Kidney capillary endothelial cell (primary cell): ENCODE measurements at places on chromosomes 5 and 9.

DNA sequence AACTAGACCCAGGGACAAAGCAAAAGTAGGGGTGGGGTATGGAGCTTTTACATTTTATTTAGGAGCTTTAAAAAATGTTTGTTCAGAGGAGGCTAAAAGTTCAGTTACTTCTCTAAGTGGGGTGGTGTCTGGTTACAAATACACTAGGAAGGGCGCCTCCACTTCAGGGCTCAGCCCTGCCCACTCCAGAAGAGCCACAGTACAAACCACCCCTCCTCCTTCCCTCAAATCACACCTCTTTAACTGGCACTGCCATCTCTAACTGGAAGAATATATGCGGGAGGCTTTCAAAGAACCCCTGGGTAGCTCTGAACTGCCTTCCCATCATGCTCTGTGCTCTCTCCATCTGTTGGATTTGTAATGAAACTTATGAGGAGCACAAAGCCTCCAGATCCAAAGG is 98.8 kb upstream of the NFIB start:
- no peak for DNase-seq

DNA sequence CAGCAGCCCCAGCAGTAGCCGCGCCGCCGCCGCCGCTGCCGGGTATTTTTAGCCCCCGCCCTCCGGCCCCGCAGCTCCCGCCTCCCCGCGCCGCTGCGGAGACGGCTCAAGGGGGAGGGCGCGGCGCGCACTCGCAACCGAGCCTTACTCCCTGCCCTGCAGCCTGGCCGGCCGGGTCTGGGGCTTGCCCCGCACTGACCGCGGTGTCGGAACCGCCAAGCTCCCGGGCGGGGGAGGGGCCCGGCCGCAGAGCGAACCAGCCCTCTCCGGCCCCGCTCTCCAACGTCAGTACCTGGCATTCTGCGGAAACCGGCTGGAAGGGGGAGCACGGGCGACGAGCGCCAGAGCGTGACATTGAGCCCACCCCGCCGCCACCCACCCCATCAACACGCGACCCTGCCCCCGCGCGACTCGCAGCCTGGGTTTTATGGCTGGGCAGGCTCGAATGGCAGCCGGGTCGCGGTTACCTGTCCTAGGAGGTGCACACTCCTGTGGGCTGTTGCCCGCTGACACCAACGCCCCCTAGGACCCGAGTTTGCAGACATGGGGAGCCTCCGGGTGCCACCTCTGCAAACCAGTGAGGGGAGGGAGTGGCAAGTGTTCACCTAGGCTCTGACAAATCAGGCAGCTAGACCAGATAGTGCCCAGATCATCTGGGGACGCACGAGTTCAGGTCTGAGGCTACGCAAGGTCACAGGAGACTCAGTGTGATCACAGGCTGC is at the start of gene ACSL6:
ACSL6 (minus strand) TSS at position 37 of the 722 bp plus-strand sequence. CDS start 105 bp downstream, outside the sequence.
- DNase-seq: no peak

GRCh38 chr9:135586601-135587109 is 25.1 kb downstream of the PAEP start:
- no peak for DNase-seq

DNA sequence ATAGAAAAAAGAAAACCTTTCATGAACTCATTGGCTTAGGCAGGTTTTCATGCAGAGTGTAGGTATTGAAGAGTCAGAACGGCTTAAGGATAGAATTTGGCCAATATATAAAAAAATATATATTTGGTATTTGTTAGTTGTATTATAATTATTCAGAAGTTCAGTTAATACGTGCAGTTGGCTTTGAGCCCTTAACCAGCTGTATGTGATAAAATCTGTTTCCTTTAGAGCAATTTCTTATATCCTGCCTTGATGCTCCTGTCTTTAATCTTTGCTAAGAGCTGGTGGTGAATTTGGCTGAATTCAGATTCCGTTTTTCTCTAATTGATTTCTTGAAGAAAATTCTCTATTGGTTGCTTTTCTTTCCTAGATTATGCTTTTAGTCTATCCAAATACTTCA is 3.7 kb downstream of the ANXA1 start:
- DNase-seq: no peak

- peak; percentile 56 for DNase-seq
These were observed 1356.4 kb downstream of the EFNA5 start for GRCh38 chr5:106314221-106314824.

GRCh38 chr5:66757219-66757833 is 161.1 kb downstream of the MAST4 start:
- DNase-seq: peak; percentile 70

DNA sequence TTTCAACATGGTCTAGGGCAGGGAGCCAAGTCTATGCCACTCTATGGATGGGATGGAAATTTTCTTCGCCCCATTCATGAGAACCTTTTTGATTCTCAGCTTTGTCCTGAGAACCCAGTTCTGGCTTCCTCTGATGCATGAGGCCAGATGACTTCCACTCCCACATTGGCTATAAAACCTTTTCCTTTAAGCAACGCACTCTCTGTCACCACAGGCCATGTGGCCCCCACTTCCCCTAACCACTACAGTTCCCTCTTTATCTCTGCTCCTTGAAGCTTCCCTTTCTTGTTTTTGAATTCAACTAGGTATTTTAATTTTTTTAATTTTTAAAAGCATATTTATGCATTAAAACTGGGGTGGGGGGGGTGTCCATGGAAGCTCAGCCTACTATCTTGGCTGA is 401.3 kb downstream of the ENC1 start:
- no peak for DNase-seq

DNA sequence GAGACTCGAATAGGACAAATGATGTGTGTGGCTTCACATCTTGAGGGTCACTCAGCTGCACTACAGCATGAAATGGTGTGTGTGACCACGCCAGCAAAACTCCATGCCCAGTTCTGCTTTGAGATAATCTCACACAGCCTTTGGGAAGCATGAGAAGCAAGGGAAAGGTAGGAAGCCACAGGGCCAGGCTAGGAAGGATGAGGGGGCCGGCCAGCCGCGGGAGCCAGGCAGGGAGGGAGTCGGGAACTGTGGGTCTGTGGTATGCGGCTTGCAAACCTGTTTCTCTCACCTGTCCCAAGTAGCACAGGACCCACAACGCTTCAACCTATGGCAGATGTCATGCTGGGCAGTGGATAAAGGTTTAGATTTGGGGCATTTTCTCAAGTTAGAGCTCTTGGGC is 142.0 kb downstream of the HSPA4 start:
- no peak for DNase-seq

- no peak for DNase-seq
These were observed 565.3 kb upstream of the BRINP1 start for GRCh38 chr9:119934497-119934896.

DNA sequence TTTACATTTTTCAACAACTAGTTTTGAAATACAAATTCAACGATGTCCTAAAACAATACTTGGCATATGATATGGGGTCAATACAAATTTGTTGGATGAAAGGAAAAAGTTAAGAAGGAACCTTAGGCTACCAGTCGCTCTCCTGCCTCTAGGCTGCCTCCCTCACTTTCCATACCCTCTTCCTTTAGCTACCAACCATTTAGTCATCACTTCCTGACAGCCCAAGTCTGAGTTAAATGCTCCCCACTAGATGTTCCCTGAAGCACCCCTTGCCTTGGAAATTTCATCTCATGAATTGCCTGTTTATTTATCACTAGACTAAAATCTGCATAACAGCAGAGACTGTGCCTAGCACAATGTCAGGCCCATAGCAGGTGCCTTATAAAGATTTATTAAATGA is 2.7 kb upstream of the LARS1 start:
- peak; percentile 16 for DNase-seq

DNA sequence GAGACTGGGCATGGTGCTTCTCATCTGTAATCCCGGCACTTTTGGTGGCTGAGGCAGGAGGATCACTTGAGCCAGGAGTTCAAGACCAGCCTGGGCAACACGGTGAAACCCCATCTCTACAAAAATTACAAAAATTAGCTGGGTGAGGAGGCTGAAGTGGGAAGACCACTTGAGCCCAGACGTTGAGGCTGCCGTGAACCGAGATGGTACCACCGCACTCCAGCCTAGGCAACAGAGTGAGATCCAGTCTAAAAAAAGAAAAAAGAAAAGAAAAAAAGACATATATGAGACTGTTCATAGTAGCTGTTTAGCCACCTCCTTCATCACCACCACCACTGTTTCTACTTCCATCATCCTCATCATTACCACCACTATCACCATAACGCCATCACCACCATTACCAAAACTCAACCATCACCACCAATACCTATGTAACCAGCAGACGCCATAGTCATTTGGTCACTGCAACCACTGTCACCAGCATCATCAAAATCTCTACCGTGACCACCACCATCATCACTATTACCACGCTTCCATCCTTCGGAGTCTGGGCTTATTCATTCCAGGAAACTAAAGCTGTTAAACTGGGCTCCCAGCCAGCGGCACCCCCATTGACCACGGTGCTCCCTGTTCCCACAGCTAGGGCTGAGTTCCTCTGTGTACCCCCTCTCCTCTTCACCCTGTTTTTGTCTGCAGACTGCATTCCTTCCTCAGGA is 8.4 kb upstream of the KIF12 start:
- DNase-seq: no peak

DNA sequence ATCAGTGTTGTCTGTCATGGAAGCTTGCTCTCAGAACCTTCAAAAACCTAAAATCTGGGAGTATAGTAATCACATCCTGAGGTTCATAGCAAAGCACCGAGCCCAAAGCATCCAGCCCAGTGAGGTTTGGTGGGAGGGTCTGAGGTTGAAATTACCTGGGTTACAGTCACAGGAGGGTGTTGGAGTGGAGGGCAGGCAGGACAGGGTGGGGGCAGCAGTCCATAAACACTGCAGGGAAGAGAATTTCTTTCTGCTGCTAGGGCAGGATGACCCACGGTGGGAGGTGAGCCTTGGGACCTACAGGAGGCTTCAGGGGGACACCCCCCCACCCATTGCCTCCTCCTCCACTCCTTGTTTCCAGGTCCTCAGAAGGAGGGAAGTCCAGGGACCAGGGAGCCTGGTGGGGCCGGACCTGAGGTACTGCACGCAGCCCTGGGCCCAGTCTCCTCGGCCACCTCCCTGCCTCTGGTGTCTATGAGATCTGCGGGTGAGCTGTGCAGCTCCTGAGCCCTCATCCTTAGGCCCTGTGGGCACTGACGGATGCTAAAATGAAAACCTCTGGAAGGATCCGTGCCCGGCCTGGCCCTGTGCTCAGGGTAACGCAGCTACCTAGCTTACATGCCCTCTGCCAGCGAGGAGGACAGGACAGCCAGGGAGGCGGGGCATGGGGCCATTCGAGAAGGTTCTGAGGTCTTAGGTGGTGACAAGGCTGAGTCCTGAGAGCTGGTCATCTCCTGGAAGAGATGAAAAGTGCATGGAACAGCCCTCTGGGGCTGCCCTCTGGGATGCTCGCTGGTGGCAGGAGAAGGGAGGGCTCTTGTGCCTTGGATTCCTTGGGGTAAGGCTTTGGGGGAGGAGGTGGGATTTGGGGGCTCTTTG is 1.8 kb upstream of the ADCY2 start:
- no peak for DNase-seq

GRCh38 chr9:69798744-69799143 is 21.9 kb upstream of the CFAP95 start:
- no peak for DNase-seq

DNA sequence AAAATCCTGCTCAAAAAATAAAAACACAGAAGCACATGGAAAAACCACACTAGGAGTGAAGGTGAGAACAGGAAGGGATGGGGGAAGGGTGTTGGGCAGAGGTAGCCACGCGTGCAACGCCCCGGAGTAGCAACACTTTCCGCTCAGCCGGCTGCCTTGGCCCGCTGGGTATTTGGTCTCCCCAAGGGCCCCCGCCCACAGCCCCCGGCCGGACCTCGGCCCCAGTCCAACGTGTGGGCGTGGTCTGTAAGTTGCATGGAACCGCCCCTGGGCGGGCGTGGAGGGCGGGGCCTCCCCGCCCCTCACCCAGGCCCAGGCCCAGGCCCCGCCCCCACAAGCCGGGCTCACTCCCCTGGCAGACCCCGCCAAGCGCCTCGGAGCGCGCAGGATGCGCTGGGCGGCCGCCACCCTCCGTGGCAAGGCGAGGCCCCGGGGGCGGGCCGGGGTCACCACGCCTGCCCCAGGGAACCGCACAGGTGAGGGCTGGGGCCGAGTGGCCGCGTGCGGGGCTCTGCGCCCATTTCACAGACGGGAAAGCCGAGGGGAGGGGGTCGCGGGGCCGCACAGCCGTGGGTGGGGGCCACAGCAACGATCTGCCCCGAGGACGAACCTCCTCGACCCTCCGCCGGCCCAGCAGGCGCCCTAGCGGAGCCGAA is at the start of gene SUSD3:
SUSD3 (plus strand) TSS at position 347 of the 656 bp plus-strand sequence; CDS start at position 389, 42 bp downstream.
- no peak for DNase-seq

- DNase-seq: peak; percentile 41
These were observed 193.6 kb downstream of the HSPA4 start for GRCh38 chr5:133245191-133246052.

- DNase-seq: no peak
These were observed 6.1 kb downstream of the IL13 start for GRCh38 chr5:132663771-132664695.

GRCh38 chr9:88215196-88216125 is 77.2 kb upstream of the SPATA31C2 start:
- no peak for DNase-seq

- DNase-seq: no peak
These were observed 55.8 kb downstream of the EPB41L4B start for GRCh38 chr9:109264877-109265587.

DNA sequence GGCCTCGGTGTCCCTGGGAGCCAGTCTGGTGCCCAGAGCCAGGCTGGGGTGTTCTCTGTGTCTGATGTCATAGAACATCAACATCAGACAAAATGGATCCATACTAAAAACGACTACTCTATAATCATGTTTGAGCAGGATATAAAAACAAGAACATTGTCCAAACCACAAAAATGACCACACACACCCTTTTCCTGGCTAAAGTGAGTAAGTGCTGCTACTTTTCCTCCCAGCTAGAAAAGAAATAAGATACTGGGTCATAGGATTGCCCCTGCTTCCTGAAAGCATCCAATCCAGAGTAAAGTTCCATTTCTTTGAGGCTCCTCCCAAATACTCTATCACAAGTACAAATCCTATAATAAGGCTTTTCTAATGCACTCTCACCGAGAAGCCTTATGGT is 19.7 kb upstream of the TRAF1 start:
- no peak for DNase-seq

DNA sequence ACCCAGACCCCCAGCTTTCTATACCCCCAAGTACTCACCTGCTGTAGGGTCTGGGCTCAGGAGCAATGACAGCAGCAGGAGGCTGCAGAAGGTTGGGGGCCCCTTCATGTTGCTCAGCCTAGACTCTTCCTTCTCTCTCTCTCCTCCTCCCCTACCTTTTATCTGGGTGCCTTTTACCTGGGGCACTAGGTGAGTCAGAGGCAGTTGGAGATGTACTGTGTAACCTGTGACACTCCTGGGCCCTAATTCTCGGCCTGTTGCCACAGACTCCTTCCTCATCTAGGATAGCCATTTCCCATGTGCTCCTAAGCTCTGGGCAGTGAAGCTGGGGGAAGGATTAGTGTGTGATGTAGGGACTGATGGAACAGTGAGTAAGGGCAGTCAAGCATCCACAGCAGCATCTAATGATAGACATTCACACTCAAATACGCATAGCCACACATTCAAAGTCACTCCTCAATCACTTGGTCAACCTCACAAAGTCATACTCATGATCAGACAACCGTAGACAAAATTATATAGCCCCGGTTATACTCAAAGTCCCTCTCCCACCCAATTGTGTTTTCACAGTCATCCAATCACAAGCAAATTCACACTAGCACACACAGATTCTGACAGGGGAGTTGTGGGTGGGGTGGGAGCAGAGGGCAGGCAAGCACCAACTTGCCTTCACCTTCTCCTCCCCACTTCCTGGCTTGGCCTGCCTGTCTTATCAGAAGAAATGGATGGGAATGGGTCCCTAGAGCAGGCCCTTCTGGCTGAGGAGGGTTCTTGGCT is at the start of gene CCL27:
CCL27 (minus strand) TSS at position 132 of the 777 bp plus-strand sequence; CDS start at position 108, 24 bp downstream.
- no peak for DNase-seq

- no peak for DNase-seq
These were observed 606 bp downstream of the EEIG1 start for GRCh38 chr9:127980060-127980705.

- DNase-seq: no peak
These were observed 192.9 kb downstream of the CRB2 start for GRCh38 chr9:123548741-123549545.
